Effector CD4-positive, alpha-beta T cell (primary cell): ENCODE measurements at places on chromosomes 12 and 14.

DNA sequence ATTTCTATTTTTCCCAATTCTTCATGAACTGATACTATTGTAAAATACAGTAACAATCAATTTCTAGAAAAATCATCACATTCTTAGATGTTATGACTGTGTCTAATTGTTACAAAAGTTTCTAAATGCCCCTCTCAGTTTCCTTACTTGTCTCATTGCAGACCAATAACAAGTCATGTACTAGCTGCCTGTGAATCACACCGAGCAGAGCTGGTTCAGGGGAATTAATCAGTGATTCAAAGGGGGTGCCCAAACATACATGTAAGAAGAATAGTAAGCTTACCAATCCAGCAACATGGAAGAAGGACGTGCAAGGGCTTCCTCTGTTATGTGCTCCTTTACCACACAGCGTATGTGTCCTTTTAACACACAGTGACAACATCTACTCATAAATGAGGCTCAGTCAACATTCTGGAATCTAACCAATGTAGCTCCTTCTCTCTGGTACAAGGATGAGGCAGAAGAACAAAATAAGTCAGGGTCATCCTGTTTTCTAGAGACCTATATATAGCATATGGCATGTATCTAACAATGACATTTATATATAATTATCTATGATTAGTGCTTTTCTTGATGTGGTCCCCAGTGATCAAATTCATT, 126.4 kb downstream of the SCN8A start:
- no peak for DNase-seq

- no peak for DNase-seq
Observed at GRCh38 chr14:98244162-98244948, 1027.6 kb downstream of the BCL11B start.

DNA sequence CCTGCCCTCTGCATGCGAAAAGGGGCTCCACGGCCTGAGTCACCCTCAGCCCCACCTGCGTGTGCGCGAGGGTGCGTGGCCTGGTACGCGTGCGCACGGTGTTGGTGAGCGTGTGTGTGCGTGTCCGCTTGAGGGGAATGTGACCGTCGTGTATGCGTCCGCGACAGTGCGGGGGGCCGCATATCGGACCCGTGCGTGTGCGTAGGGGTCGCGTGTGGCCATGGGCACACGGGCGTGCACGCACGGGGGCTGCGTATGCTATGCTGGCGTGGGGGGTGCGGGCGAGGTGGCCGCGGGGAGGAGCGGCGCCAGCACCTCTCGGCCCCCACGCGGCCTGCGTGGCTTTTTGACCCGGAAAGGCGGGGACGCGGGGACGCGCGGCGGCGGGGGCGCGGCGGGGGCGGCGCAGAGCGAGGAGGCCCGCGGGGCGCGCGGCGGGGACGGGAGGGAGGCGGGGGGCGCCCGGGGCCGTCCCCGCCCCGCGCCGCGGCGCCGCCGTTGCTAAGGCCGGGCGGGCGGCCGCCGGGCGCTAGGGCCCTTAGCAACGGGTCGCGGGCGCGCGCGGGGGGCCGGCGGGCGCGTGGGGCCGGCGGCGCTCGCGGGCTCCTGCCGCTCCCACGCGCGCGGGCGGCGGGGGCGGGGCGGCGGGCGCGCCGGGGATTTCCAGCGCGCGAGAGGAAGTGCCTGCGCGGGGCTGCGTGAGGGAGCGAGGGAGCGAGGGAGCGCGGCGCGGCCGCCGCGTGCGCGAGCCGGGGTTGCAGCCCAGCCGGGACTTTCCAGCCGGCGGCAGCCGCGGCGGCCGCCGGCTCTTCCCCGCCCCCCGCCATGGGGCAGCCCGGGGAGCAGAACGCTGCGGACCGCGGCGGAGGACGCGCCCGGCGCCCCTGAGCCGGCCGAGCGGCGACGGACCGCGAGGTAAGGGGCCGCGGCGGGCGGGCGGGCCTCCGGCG, at the start of gene TRAF3:
Gene TRAF3, plus strand, starts transcription at position 689 of the 950 bp plus-strand sequence. CDS start 92,753 bp downstream, outside the sequence.
- DNase-seq, result peak; percentile 83

- no peak for DNase-seq
Observed at GRCh38 chr14:103551338-103551762, 11.1 kb downstream of the BAG5 start.

- no peak for DNase-seq
Observed at GRCh38 chr12:91379051-91379775, 196.6 kb upstream of the DCN start.

- DNase-seq, result no peak
Observed at GRCh38 chr12:10018386-10018785, 8.0 kb downstream of the CLEC12B start.

- peak; percentile 69 for DNase-seq
Observed at GRCh38 chr12:31896514-31897039, 62.6 kb upstream of the RESF1 start.

DNA sequence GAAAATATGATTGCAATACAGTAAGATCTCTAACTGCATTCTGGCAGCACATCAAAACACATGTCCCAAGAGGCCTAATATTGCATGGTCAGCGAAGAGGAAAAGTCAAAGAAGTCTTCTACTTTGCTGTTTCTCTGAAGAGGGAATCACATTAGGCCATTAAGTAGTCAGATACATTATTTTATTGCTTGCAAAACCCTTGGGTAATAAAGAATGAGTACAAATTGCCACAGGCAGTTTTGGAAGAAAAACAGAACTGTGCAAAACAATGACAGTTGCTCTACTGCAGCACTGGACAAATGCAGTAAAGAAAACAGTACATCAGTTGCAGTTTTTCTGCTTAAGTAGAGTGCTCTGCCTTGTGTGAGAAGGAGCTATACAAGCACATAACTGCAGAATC, 211.9 kb downstream of the MED13L start:
- DNase-seq, result no peak

DNA sequence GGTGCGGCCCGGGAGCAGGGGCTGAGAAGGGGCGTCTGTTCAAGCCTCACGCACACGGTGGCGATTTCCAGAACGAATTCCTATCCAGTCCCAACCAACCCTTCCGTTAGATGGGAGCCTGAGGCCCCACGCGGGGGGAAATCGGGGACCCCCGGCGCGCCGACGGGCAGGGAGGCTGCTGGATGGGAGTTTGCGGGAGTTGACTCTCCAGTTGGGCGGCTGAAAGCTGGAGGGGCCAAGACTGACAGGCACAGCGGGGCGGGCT, 9.8 kb downstream of the EXOC3L4 start:
- DNase-seq, result no peak

GRCh38 chr14:78197051-78197450, 26.9 kb downstream of the NRXN3 start:
- no peak for DNase-seq

DNA sequence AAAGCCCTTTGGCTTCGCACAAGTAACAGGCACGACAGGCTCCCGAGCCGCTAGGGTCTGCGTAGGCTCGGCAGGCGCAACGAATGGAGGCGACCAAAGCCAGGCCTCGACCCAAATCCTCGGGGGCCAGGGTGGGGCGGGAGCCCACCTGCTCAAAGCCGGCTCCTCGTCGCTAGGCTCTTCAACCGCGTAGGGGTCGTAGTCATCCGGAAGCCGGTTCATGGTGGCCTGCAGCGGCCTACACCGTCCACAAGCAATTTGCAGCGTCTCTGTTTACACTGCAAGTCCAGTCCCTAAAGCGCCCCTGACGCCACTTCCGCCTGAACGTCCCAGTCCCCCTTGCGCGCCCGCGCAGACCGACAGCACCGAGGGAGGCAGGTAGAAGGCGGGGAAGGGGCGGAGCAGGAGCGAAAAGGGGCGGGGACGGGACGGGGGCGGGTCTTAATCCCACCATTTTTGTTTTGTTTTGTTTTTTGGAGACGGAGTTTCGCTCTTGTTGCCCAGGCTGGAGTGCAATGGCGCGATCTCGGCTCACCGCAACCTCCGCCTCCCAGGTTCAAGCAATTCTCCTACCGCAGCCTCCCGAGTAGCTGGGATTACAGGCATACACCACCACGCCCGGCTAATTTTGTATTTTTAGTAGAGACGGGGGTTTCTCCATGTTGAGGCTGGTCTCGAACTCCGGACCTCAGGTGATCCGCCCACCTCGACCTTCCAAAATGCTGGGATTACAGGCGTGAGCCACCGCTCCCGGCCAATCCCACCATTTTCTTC, at the start of gene EAPP:
Gene EAPP, minus strand, starts transcription at position 295 of the 774 bp plus-strand sequence. Its CDS starts 73 bp downstream, at position 222.
- DNase-seq, result peak; percentile 93

- DNase-seq, result no peak
Observed at GRCh38 chr14:95313707-95314106, 6.0 kb downstream of the CLMN start.

GRCh38 chr12:32053881-32054624, 52.6 kb upstream of the BICD1 start:
- DNase-seq, result no peak

DNA sequence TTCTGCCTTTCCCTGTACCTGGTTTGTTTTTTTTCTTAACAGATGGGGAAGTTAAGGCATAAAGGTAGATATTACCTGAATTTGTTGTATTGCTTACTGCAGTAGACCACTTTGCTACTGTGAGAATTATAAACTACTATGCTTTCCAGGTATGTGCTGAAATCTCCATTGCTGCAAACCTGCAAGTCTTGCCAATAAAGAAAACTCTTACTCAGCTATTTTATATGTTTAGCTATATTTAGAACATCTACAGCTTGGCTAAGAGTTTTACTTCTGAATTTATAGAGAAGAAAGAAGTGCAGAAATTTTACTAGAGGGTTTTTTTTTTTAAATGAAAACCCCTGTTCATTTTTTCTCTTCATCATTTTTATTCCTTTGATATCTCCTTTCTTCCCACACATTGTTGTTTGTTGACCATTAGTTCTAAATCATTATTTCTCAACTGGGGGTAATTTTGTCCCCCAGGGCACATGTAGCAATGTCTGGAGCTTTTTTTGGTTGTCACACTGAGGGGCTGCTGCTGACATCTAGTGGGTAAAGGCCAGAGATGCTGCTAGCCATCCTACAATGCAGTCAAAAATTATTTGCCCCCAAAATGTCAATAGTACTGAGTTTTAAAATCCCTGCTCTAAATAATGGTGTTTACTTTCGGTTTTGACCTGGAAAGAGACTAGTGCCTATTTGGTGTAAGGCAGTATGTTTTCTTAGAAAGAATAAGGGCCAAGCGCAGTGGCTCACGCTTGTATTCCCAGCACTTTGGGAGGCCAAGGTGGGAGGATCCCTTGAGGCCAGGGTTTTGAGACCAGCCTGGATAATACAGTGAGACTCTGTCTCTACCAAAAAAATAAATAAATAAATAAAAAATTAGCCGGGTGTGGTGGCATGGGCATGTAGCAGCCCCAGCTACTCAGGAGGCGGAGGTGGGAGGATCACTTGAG, 48.6 kb downstream of the PCNX1 start:
- DNase-seq, result peak; percentile 33

DNA sequence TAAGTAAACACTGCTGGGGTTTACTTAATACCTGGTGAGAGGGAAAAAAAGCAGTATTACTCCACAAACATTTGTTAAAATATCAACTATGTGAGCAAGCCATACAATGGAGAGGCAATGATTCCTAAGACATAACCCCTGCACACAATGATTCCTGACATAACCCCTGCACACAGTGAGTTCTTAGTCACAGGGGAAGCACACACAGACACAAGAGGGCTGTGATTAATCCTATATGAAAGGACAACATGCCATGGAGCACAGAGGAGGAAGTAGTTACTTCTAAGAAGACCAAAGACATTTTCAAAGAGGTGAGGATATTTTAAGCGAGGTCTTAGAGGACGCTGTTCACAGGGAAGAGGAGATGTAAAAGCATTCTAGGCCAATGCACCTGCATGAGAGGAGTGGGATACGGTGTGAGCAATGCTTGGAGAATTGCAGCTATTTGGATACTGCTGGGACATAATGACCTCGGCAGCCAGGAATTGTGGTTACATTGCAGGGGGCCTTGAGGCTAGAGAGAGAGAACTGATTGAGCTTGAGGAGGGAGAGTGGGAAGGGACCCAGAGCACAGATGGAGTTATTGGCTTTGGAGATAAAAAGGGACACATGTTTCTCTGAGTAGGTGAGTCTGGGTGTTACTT, 211.9 kb downstream of the APAF1 start:
- no peak for DNase-seq

GRCh38 chr14:91399868-91400640, 17.6 kb downstream of the CCDC88C start:
- DNase-seq, result no peak

- no peak for DNase-seq
Observed at GRCh38 chr12:104877103-104877705, 80.9 kb downstream of the SLC41A2 start.

GRCh38 chr12:127273626-127274025, 993.3 kb upstream of the TMEM132C start:
- no peak for DNase-seq
